ENCODE measurements at places on chromosomes 4 and X. TPM values are rescaled to one million over a fixed set of nuclear protein-coding genes. Genes with fewer than 3 reads are reported as not detected.

- DNase-seq = no peak
Measured at GRCh38 chr4:24664956-24665355, 80.6 kb upstream of the DHX15 start.

DNA sequence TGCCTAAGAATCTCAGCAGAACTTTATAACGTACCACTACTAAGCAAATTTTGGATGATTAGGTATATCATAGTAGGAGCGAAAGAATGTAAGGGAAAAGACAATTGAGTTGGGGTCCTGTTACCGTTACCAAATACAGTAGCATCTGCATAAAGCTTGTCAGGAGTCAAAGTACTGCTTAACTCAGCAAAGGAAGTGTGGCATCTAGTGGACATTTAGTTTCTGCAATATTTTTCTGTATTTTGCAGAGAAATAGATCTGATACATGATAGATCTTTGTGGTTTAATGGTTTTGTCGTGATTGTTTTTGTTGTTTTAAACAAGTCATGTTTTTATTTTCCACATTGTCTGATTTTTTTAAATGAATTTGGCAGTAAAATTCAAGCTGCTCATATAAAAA lies 81.0 kb upstream of the SMARCAD1 start:
- no peak for DNase-seq

PRRG1 gene
- total RNA-seq = 11.1 TPM

GRCh38 chr4:7240306-7240705 lies 48.0 kb downstream of the SORCS2 start:
- no peak for DNase-seq

LIMCH1 gene
- 200 TPM for total RNA-seq

GRCh38 chr4:2946812-2947600 lies 16.2 kb downstream of the NOP14 start:
- DNase-seq = no peak
